ENCODE measurements at places on chromosomes 6 and 20.

DNA sequence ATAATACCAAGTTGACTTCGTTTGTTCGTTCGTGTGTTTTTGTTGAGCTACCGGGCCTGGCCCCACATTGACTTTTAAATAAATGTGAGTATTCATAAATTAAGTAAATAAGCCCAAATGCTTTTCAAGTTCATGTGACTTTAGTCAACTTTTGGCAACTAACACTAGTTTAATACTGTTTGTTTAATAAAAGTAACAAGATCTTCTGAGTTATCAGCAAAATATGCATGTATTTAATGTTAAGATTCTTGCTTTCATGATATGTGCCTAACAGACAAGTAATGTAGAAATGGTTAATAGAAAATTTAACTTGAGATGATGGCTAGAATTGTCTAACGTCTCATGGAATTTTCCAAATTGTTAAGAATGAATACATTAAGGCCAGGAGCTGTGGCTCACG is 38.7 kb upstream of the ECI2 start:
- no peak overlapping the region for H3K27ac ChIP-seq
- no peak overlapping the region for H3K4me3 ChIP-seq
- no peaks in the 10 kb centered on the region for H3K36me3 ChIP-seq
- H3K4me1 ChIP-seq: no peaks in the 10 kb centered on the region

- no peak overlapping the region for H3K4me3 ChIP-seq
- DNase-seq: no peak
- no peaks in the 10 kb centered on the region for H3K36me3 ChIP-seq
- H3K4me1 ChIP-seq: no peaks in the 10 kb centered on the region
Observed at GRCh38 chr6:114824409-114824808, 481.6 kb upstream of the HS3ST5 start.

DNA sequence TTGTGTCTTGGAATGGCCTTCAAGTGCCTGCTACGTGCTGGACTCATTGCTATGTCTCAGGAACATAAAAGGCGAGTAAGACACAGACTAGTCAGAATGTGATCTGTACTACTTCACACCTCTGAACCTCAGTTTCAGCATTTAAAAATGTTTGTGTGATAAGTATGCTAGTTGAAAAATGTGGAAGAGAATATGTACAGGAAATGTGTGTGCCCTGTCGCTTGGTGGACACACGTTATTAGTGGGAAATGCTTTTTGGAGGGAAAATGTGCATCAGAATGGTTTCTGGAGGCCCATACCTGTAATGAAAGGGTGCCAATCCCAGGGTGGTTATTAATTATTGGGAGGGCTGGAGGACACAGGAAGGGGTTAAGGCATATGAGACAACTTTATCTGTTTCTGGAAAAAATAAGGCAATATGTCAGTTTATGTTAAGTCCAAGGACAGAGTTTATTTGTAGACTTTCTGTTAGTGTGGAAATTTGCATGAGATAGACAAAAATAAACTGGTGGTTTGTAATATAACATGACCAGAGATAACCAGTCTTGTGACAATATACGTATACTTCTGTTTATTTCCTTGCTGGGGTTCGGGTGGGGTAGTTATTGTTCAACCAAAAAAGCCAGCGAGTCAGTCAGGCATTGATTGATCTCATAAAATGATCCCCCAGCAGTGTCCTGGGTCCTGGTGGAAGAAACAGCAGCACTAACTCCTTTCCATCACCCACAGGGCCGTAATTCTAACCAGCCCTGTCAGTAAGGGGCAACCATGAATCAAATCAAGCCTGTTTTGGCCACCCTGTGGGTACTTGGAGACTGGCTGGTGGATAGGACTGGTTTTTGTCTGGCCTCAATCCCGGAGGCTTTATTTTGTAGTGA is 117.9 kb downstream of the JARID2 start:
- no peak overlapping the region for H3K4me3 ChIP-seq
- no peak for DNase-seq
- H3K36me3 ChIP-seq: no peaks in the 10 kb centered on the region
- peak overlapping the region; percentile 74 for H3K27ac ChIP-seq

DNA sequence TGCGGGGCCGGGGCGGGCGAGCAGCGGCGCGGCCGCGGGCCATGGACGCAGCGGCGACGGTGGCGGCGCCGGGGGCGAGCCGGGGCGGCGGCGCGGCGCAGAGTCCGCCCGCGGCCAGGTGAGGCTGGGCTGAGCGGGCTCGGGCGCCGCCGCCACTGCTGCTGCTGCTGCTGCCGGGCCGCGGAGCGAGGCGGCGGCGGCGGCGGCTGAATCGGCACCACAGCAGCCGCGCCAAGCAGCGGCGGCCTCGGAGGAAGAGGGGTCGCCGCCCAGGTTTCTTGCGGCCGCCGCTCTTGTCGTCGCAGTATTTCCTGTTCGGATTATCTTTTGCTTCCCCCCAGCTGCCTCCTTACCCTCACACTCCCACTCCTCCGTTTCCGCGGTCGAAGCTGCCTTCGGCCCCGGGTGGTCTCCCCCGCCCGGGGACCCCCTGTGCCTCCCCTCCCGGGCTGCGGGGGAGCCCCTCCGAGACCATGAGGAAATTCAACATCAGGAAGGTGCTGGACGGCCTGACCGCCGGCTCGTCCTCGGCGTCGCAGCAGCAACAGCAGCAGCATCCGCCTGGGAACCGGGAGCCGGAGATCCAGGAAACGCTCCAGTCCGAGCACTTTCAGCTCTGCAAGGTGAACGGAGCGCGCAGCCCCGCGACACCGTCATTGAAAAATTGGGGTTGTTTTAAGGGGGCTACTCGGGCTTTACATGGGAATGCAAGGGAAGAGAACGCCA is at the start of gene STXBP5:
TSS of gene STXBP5 (plus strand) at position 358 of the 726 bp plus-strand sequence. CDS start at position 474, 116 bp downstream.
- H3K4me3 ChIP-seq: peak within 1 kb of the TSS; percentile 98
- H3K27me3 ChIP-seq: no peaks in the 10 kb centered on the region
- H3K36me3 ChIP-seq: no peaks in the 10 kb centered on the region
- peak within 1 kb of the TSS; percentile 85 for H3K27ac ChIP-seq

DNA sequence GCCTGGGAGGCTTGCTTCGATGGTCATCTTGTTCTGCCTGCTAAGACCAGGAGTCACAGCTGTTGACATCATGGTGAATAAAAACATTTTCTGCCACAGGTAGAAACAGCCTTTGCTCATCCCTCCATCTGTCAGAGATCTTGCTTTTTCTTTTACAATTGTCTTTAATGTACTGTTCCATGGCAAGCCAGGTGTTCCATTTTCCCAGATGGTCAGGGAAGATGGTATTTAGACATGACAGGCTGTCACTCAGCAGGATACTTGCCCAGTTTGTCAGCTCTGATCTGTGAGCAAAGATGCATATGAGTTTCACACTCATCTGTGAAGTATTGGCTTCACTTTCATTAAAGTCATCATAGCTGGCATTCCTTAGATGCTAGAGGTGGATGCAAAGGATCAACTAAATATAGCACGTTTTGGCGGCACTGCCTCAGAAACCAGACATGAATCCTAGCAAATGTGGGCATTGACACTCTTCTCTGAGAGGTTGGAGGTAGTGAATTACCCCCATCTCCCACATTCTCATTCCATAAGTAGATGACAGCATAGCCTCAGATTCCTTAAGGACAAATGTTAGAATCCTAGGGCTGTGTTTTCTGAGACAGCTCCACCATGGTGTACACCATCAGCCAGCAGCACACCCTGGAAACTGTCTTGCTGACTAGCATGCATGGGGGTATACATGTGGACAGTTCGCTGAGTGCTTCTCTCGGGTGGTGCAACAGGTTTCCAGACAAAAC is 4.2 kb downstream of the SSTR4 start:
- no peak overlapping the region for H3K27ac ChIP-seq
- no peak overlapping the region for H3K4me3 ChIP-seq
- DNase-seq: no peak
- H3K27me3 ChIP-seq: peaks cover 2% of the 10 kb centered on the region

DNA sequence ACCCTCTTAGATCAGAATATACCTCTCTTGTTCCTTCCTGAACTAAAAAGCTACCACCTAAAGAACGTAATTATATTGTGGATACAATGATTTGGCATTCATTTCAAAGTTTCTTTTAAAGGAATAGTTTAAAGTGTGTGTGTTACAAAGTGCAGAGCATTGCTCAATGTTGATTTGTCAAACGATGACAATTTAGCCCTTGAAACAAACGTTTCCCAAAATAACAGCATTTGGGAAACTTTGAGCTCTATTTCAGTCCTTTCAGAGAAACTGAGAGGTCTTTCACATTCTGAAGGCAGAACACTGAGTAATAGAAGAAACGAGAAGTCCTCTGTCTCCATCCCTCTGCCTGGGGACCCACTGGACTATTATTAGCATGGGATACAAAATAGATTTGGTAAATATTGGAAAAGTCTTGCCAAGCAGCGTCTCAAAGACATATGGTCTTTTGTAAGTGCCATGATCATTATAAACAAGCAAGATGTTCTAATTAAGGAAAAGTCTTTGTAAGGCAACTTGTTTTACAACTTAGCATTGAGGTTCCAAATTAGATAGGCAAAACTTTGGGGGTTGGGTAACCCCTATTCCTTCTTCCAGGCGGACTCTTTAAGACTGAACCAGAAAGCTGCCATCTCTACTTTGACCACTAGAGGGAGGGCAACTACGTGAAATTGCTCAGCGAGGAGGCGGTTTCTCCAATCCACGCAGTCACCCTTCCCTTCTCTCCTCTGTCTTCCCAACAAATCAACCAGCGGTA is 208.8 kb downstream of the RNF144B start:
- DNase-seq: peak; percentile 56
- H3K4me1 ChIP-seq: peaks cover 16% of the 10 kb centered on the region
- H3K4me3 ChIP-seq: no peak overlapping the region
- H3K27ac ChIP-seq: peak overlapping the region; percentile 76
- H3K27me3 ChIP-seq: no peaks in the 10 kb centered on the region

GRCh38 chr6:11459079-11459610 is 78.4 kb upstream of the TMEM170B start:
- no peaks in the 10 kb centered on the region for H3K4me1 ChIP-seq
- DNase-seq: no peak
- H3K27ac ChIP-seq: no peak overlapping the region
- H3K27me3 ChIP-seq: no peaks in the 10 kb centered on the region
- H3K36me3 ChIP-seq: no peaks in the 10 kb centered on the region

GRCh38 chr6:106097411-106098231 is 11.5 kb downstream of the PRDM1 start:
- no peak overlapping the region for H3K4me3 ChIP-seq
- H3K36me3 ChIP-seq: no peaks in the 10 kb centered on the region
- DNase-seq: no peak
- no peaks in the 10 kb centered on the region for H3K4me1 ChIP-seq

GRCh38 chr20:54668271-54669039 is 193.1 kb downstream of the DOK5 start:
- H3K27ac ChIP-seq: no peak overlapping the region
- peaks cover 4% of the 10 kb centered on the region for H3K27me3 ChIP-seq
- no peak for DNase-seq
- H3K4me1 ChIP-seq: peaks cover 2% of the 10 kb centered on the region
- H3K36me3 ChIP-seq: no peaks in the 10 kb centered on the region
- no peak overlapping the region for H3K4me3 ChIP-seq

DNA sequence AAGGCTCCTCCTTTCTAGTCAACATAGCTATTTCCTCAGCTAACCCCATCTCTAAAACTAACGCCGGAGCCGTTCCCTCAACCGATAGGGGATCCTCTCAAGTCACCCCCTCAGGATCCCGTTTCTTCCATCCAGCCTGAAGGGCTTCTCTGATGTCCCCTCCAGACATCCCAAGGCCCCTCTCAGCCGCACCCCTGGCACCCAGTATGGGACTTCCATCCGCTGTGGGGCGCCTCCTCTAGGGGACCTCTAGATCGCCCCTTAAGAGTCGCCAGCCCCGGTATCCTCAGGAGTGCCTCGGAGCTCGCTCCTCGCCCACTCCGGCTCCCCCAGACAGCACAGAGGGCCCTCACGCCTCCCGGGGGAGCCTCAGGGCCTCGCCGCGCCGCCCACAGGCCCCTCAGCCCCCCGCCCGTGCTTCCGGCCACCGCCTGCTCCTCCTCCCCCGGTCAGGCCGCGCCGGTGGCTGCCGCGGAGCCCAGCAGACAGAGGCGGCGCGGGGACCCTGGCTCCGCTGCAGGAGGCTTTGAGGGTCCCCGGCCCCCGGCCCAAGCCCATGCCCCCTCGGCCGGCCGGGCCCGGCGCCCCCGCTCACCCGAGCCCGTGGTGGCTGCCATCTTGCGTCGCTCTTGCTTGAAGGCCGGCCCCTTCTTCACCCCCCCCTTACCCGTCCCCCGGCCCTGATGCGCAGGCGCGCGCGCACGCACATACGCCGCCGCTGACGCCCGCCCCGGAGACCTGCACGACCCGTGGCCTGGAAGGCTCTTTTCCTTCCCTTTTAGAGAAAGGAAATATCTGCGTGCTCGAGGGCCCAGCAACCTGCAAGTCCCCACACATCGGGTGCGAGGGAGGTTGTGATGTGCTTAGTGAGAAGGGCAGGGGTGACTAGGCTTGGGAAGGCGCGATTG is at the start of gene UBE2V1:
TSS of gene UBE2V1 (minus strand) at position 639 of the 908 bp plus-strand sequence. CDS start at position 617, 22 bp downstream.
- peaks cover 43% of the 10 kb centered on the region for H3K4me1 ChIP-seq
- no peaks in the 10 kb centered on the region for H3K27me3 ChIP-seq
- H3K4me3 ChIP-seq: peak within 1 kb of the TSS; percentile 78

GRCh38 chr6:79385333-79385732 is 150.9 kb upstream of the HMGN3 start:
- DNase-seq: no peak
- no peaks in the 10 kb centered on the region for H3K27me3 ChIP-seq
- H3K4me3 ChIP-seq: no peak overlapping the region
- no peaks in the 10 kb centered on the region for H3K4me1 ChIP-seq
- no peak overlapping the region for H3K27ac ChIP-seq

- DNase-seq: no peak
- H3K4me3 ChIP-seq: no peak overlapping the region
- no peaks in the 10 kb centered on the region for H3K27me3 ChIP-seq
- peaks cover 39% of the 10 kb centered on the region for H3K4me1 ChIP-seq
Observed at GRCh38 chr20:49894073-49894470, 21.3 kb downstream of the SPATA2 start.

GRCh38 chr20:58306421-58307261 is 2.9 kb upstream of the RAB22A start:
- H3K27ac ChIP-seq: peak overlapping the region; percentile 5

GRCh38 chr20:63701051-63701328 is 4.5 kb downstream of the TNFRSF6B start:
- H3K4me3 ChIP-seq: no peak overlapping the region
- no peak overlapping the region for H3K27ac ChIP-seq
- peaks cover 18% of the 10 kb centered on the region for H3K4me1 ChIP-seq
- H3K27me3 ChIP-seq: no peaks in the 10 kb centered on the region
- no peak for DNase-seq

DNA sequence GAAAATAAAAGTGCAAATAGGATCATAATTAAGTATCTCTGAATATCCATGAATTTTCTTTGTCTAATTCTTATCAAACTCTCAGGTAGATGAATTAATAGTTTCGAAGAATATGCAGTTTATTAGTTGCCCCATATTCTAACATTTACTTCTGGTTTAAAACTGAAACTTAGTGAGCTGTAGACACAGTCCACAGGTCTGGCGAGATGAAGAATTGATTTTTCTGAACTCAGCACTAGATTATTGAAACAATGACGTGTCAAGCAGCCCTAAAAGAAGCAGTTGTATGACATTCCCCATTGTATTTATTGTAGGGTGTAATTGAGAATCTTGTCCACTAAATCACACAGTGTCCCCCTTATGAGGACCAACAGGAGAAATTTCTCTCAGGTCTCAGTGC is 407.1 kb downstream of the GRIK2 start:
- H3K36me3 ChIP-seq: no peaks in the 10 kb centered on the region
- DNase-seq: no peak
- H3K27me3 ChIP-seq: no peaks in the 10 kb centered on the region
- no peak overlapping the region for H3K4me3 ChIP-seq
- no peaks in the 10 kb centered on the region for H3K4me1 ChIP-seq
- H3K27ac ChIP-seq: no peak overlapping the region

All from liver (tissue), 10 donors.